Activated CD4-positive, alpha-beta T cell treated with anti-CD3 and anti-CD28 coated beads, Interleukin-2, amount 10 ng/mL, durations not matched to agents 7 days and 5 days (primary cell): ENCODE measurements at places on chromosomes 6 and 20. TPM values are rescaled to one million over a fixed set of nuclear protein-coding genes. Genes with fewer than 3 reads are reported as not detected.

DNA sequence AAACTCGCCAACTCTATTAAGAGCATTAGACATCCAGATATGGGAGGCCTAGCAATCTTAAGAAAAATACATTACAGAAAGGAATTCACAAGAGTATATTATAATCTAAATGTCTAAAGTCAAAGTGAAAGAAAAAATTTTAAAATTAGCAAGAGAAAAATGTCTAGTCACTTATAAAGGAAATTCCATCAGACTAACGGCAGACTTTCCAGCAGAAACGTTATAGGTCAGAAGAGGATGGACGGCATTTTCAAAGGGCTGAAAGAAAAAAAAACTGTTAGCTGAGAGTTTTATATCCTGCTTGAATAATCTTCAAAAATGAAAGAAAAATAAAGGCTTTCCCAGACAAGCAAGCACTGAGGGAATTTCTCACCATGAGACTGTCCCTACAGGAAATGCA is 269.0 kb downstream of the HDGFL1 start:
- no peak for DNase-seq

- no peak for DNase-seq
Measured at GRCh38 chr6:20688710-20689500, 154.6 kb downstream of the CDKAL1 start.

DNA sequence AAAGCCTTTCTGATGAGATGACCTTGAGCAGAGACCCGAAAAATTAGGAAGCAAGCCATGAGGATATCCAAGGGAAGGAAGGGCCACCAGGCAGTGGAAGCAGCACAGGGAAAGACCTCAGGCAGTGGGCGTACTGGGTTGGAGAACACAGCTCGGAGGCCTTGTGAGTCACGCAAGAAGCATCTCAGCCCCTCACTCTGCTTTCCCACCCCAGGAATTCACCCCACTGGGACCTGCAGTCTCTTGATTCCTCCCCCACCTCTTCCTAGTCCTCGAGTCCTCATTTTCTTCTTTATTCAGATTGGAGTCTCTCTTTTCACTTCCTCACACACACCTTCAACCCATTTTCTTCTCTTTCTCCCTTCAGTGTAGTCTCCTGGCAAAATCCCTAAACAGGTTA is 27.0 kb downstream of the RPRD1B start:
- no peak for DNase-seq

- no peak for DNase-seq
Measured at GRCh38 chr6:105492706-105493673, 90.1 kb upstream of the PREP start.

- no peak for DNase-seq
Measured at GRCh38 chr6:155013457-155013876, 18.4 kb downstream of the TIAM2 start.

- DNase-seq: no peak
Measured at GRCh38 chr20:57309544-57310115, 20.0 kb upstream of the SPO11 start.

DNA sequence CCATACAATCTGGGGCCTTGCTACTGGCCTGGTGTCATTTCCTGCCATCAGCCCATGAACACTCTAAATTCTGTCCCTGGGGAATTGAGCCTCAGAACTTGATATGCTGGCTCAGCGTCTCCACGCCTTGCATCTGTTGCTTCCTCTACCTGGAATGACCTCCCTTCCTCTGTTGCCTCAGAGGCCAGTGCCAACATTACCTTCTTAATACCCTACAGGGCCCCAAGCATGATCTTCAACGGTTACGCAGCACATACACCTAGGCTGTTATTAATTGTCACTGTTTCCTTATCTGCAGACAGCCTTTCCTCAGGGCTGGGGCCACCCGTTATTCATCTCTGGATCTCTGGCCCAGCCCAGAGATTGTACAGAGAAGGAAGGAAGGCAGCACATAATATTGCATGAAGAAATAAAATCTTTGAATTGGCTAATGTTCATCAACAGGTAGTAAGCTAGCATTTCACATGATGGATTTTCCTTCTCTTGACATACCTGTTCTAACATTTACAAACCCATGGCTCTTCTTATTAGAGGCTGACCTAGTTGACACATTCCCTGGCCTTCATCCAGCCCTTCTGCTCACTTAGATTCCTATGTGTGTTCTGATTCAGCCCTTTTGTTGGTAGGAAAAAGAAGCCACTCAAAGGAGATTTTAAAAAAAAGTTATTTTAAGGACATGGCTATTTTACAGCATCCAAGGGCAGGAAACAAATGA is 8.4 kb upstream of the RNF182 start:
- DNase-seq: no peak

DNA sequence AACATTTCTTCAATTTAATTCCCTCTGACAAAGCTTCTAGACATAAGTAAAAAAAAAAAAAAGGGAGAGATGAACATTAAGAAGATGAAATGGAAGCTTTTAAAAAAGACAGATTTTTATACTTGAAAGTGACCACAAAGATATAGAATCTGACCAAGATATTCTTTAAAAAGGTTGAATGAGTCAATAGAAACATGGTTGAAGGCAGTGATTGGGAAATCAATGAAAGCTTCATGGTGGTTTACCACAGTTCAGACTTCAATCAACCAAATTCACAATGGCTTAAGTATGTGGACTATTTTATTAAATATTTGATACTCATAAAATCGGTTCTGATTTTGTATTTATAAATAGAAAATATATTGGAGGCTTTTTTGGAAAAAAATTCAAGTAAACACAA is 248.4 kb upstream of the HSF2 start:
- no peak for DNase-seq

- no peak for DNase-seq
Measured at GRCh38 chr6:163370464-163371117, 43.9 kb upstream of the QKI start.

GRCh38 chr6:166998256-166999144 is 697 bp upstream of the CEP43 start:
- peak; percentile 15 for DNase-seq

TRAPPC3L gene
- total RNA-seq: not detected

HLA-DQA1 gene
- 5.2 TPM for total RNA-seq

TBCC gene
- total RNA-seq: 37.1 TPM

MYCT1 gene
- total RNA-seq: not detected
